ENCODE measurements at places on chromosomes 3 and 15.
A peak's percentile ranks its signal among the peaks of the same experiment; 100 is the strongest.

DNA sequence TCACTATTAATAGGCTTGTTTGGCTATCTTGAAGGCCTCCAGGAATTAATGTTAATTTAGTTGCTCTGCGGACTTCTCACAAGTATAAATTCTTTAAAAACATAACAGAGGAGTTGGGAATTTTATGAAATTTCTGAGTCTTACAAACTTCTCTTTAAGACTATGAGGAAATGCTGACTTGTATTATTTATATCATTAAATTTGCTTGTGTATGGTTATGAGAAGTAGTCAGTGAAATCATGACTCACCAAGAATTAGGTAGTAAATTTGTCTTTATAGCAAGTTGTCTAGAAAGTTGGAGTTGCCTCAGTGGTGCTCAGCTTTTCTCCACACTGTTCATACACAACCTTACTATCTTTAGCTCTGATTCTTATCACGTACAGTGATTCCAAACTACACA is 26.5 kb downstream of the PHLDB2 start:
- DNase-seq: no peak

DNA sequence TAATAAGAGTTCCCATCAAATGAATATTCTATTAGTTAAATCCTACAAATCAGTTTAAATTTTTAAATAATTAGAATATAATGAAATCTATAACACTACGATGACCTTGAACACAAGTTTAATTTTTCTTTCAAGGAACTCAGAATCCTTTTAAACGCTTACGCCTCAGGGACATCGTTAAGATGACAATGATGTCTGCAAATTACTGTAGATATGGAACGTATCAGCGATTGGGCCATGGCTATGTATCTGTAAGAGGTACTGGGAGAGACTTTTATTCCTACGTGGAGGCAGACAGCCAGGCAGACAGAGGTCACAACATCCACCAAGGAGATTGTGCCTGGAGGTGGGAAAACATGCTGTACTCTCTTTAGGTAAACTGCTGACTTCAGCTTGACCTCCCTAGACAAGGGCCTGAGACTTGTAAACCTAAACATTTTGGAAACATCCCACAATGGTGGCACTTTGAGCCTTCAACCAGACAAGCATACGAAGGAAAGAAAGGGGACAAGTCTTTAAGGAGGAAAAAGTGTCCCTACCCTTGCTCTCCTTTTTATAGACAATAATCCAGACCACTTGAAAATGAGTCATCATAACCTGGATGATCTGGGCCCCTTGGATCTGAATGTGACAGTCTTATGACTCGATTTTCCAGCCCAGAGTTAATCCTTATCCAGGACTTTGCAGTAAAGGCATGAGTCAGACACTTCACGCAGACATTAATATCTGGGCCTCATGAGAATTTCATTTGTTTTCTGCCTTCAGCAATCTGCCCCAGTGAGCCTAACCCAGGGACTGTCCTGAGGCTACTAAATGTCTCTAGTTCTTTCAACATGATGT is 6.8 kb upstream of the LDHAL6B start:
- peak; percentile 32 for DNase-seq

DNA sequence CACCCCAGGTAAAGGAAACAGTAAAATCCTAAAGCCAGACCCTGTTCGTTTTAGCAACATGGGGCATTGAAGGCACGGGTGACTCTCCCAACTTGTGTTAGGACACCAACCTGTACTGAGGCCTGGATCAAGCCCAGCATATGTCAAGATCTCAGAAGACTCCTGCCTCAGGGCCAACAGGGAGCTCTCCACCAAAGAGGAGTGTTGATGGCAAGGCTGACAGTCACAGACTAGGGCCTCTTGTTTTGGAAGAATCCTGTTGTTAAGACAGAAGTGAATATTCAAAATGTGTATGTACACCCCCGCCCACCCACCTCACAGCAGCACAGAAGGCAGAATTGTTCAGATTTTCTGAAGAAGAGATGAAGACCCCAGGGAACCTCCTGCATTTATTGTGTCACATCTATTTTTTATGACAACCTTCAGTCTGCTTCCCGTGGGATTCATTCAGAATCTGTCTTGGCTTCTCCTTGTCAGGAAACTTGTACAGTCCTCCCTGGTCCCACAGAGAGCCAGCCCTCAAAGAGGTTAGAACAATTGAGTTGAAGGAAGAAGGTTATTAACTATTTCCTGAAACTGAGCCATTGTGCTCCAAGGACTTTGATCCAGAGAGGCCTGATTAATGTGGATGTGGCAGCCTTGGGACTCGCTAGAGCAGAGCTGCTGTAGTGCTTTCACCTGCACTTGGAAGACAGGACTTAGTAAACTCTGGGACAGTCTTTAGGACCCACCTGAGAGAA is 61.7 kb upstream of the PLXNA1 start:
- no peak for DNase-seq

DNA sequence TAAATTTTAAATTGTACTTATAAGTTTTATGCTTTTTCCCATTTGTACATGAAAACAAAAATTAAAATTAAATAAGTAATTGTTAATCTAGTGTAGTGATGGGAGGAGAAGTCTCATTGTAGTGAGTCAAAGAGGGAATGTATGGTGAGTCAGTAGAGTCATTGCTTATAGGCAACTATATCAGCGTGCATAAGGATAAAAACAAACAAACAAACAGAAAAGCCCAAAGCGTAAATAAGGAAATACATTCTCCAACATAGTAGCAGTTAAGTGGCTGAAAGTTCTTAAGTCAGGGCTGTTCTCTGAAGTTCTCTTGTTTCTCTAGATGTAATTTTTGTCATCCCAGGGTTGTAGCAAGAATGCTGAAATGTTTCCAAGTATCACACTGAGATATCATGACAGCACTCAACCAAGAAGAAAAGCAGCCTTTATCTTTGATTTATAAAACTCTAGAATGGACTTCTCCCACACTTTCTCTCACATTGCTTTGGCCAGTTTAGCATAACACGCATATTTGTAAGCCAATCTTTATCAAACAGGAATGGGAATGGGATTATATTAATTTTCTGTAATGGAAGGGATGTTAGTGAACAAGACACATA is 184.1 kb upstream of the TP63 start:
- no peak for DNase-seq

DNA sequence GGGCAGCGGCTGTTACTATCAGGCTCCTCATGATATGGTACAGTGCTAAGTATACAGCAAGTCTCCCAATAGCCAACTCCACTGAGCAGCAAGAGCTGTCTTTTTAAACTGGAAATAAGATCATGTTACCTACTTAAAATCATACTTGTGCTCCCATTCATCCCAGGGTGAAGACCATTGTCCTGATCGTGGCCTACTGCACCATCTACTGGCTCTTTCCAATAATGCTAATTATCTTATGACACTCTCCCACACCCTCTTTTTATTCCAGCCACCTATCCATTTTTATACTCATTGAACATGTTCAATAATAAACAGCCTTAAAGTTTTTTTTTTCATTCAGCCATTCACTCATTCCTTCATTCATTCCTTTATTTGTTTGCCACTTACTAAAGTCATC is 117.7 kb downstream of the GBE1 start:
- DNase-seq: no peak

DNA sequence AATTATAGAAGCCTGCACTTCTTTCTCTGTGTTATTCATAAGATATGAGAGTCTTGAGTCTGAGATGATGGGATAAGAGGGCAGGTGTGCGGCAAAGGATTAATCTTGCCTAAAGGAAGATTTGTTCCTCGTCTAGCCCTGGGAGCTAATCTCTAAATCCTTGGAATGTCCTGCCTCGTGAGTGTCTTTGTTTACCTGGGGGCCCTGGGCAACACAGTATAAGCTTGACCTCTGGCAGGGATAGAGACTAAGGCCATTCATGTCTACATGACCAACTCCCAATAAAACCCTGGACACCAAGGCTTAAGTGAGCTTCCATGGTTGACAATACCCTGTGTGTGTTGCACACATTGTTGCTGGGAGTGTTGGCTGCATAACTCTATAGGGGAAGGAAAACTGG is 3.2 kb upstream of the AGBL1 start:
- DNase-seq: no peak

- no peak for DNase-seq
These were observed 74.2 kb downstream of the TM4SF4 start for GRCh38 chr3:149548669-149549065.

DNA sequence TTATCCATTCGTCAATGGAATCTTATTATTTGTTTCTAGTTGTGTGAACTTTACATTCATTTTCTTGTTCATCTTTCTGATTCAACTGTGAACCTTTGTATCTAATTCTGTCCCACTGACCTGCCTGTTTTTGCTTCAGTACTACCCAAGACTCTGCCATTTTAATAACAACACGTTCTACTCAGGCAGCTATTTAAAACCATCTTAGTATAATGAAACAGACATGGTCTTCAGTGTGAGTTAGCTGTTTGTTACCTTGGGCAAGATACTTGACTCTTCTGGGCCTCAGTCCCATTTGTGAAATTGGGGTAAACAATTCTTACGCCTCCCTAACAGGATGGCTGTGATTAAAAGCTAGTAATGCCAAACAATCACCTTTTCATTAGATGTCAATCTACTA is 1.6 kb downstream of the BTBD1 start:
- DNase-seq: no peak

GRCh38 chr3:15217841-15218267 is 11.8 kb downstream of the CAPN7 start:
- no peak for DNase-seq

GRCh38 chr3:45974686-45975085 is 20.9 kb downstream of the FYCO1 start:
- DNase-seq: no peak

DNA sequence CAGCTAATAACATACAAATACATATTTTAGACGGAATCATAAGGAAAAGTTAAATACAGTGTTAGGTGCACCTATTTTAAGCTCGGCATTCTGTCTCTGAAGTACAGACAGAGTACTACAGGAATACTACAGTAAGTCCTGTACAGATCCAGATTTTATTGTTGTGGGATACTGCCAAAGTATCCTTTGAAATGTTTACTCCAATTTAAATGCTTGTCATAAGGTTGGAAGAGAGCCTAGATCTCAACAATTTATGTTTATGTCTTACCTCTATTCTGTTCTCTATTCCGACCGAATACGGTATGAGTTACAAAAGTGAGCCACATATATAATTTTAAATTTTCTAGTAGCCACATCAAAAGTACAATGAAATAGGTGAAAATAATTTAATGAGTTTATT is 25.3 kb downstream of the PLD1 start:
- DNase-seq: no peak

DNA sequence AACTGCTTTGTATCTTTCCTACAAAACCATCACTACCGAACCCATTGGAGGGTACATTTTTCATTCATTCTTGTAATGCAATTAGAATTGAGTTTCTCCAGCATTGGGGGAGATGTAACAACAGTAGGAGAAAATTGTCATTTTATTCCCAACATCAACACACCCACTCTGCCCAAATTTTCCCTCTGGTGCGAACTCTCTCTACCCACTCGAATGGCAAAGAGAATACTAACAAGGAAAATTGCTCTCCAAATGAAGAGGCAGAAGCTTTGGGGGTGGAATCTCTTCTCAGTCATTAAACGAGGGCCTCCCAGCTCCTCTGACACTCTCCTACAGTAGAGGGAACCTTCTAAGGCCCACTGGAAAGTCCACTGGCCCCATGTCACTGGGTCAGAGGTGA is 135.7 kb downstream of the MEGF11 start:
- no peak for DNase-seq

DNA sequence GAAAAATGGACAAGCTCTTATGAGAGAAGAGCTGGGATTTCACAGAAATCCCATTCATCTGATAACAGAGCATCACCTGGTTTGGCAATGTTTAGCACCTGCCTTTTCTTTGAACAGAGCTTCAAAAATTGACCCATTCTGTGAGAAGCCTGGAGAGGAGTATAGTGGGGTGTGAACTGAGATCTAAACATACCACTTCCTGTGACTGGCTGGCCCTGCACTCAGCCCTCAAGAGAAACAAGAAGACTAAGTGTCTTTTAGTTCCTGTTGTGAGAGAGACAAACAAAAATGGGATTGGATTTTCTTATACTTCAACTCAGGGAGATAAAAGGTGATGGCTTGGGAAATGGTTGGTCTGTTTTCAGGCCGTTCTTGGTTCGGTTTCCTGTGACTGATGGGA is 1060.2 kb downstream of the ROBO1 start:
- no peak for DNase-seq

GRCh38 chr15:68852461-68852860 is 31.8 kb upstream of the ANP32A start:
- DNase-seq: no peak

DNA sequence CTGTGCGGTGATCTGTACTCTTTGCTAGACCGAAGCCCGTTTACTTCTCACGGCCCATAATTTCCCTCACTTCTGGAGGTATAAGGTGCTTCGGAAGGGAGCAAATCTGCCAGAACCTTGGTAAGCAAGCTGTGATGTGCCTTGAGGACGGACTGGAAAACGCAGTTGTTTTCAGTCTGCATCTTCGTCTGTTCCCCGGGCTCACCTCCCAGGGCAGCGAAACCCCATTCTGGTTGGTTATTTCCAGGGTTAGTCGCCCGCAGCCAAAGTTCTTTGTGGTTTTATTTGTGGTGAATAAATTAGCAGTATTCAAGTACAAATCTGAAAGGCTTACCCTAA is 401 bp downstream of the RAMAC start:
- DNase-seq: no peak

DNA sequence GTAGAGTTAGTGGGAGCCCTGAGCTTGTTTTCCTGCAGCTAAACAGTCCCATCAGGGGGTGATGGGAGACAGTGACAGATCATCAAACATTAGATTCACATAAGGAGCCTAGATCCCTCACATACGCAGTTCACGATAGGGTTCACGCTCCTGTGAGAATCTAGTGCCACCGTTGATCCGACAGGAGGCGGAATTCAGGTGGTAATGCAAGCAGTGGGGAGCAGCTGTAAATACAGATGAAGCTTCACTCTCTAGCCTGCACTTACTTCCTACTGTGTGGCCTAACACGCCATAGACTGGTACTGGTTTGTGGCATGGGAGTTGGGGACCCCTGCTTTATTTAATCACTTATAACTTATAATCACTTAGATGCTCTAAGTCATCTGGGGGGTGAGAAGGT is 179.1 kb downstream of the AKAP13 start:
- DNase-seq: no peak

GRCh38 chr3:188343894-188344293 is 189.9 kb downstream of the LPP start:
- no peak for DNase-seq

DNA sequence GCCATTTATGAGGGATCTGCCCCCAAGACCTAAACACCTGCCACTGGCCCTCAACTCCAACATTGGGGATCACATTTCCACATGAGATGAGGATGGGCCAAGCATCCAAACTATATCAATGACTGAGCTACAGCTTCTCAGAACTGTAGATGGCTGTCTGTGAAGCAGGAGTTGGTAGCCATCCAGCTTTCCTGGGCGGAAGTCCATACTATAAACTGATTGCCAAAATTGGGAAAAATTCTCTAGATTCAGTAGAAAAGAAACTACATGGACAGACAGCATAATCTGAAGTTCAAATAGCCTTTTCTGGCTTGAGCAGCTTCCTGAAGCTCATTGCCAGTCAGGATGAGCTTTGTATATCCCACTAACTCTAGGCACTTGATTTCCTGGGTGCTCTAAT is 214.7 kb upstream of the ZBTB20 start:
- no peak for DNase-seq

GRCh38 chr3:135844386-135844785 is 121.1 kb upstream of the PPP2R3A start:
- no peak for DNase-seq

- DNase-seq: no peak
These were observed 60.2 kb downstream of the CACNA1D start for GRCh38 chr3:53554559-53555067.

GRCh38 chr3:30426293-30426993 is 180.0 kb upstream of the TGFBR2 start:
- peak; percentile 86 for DNase-seq
